Urinary bladder (tissue), 4 donors: ENCODE measurements at places on chromosomes 2 and 18. TPM values are rescaled to one million over a fixed set of nuclear protein-coding genes. Genes with fewer than 3 reads are reported as not detected.

Gene TSPYL6
- total RNA-seq = 0.16 TPM

Gene BCL11A
- total RNA-seq = 10.9 TPM

DNA sequence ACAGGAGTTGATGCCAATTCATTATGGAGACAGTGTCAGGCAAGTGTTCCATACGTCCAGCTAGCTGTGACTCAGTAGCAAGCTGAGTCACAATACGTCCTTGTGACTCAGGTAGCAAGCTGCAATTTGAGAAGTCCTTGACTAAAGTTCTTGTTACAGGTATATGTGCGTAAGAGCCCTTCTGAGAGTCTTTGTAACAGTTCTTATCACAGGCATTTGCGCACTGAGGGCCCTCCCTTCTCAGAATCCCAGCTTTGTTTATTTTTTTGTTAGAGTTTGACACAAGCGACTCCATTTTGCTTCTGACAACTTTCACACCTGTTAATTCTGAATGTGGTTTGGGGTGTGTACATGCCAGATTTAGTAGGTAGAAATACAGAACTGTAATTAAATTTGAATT, 20.1 kb upstream of the ACMSD start:
- DNase-seq = no peak

- no peak for DNase-seq
Measured at GRCh38 chr2:237894396-237894979, 35.1 kb downstream of the RAMP1 start.

Gene SERPINB3
- total RNA-seq = 0.16 TPM
